ENCODE measurements at places on chromosomes 7 and 10.

DNA sequence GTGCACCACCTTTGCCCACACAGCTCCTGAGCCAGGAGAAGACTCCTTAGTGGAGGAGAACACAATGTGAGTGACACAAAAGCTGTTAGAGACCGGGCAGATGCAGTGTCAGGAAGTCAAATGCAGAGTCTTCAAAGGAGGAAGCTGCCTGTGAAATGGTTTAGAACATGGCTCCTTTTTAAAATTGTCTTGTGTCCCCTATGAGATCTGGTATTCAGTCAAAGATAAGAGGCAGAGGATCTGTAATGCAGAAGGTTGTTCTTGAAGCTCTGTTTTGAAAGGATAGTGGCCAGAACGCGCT lies 133.0 kb downstream of the VIPR2 start:
- DNase-seq = no peak

DNA sequence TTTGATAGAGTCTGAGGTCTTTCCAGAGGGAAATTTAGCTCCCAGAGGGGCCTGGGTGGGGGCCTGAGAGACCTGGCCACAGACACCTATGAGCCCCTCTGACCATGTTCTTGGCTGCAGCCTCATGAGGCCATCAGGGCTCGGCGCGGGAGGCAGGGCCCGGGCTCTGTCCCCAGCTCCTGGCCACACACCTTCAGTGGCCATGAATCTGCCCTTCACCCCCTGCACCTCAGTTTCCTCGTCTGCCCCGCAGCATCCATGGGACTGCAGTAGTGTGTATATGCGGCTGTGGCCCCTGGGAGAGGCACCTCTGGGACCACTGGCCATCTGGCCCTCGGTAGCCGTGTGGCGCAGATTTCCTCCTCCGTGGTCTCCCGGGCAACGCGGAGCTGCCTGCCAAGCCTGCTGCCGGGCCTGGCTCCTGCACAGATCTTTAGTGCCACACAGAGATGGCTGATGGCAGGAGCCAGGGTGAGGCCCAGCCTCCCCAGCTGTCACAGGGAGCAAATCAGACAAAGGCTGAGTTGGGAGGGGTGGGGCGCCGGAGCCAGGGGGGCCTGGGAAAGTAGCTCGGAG lies 23.6 kb upstream of the ADCYAP1R1 start:
- DNase-seq = no peak

GRCh38 chr7:91240376-91240941 lies 23.8 kb upstream of the FZD1 start:
- no peak for DNase-seq

DNA sequence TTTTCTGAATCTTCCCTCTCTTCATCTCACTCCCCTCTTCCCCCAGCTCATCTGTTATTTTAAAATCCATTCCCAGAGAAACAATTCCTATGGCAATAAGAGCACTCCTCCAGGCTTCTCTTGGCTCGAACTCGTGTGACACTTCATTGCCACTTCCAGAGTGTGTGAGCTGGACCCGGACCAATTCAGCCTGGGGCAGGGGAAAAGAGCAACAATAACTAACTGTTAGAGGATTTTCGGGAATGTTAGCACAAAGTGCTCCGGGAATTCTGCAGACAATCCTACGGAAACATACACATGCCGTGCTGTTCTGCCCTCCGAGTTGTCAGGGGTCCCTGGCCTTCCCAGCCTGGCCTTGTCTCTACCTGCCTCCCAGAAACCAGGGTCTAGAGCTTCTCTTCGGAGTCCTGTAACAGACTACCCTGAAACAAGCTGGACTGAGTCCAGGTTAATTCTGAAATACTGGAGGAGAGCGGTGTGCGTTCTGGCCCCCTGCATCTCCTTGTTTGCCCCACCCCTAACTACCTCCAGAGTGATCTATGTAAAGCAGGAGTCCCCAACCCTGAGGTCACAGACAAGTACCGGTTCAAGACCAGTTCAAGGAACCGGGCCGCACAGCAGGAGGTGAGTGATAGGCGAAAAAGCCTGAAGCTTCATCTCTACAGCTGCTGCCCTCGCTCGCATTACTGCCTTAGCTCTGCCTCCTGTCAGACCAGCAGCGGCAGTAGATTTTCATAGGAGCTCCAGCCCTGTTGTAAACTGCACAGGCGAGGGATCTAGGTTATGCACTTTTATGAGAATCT lies 11.3 kb downstream of the COL26A1 start:
- no peak for DNase-seq

- DNase-seq = no peak
These were observed 165.4 kb downstream of the KIAA1217 start for GRCh38 chr10:24374134-24374915.

GRCh38 chr10:129788215-129788614 lies 175.9 kb downstream of the EBF3 start:
- DNase-seq = no peak

DNA sequence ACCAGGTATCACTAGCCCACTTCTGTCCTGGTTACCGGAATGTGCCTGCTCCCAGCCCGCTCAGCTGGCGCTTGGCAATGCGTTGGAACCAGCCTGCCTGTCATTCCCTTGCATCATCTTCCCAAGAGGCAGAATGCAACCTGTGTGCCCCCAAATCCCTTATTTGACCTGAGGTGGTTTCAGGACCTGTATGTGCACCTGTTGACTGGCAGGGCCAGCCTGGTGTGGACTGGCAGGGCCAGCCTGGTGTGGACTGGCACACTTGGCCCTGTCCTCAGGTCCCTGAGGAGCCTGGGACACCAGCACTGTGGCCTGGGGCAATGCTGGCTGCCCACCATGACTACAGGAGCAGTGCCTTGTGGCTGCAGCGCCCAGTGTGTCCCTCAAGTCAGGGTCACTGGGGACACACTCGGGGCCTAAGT lies 38.2 kb downstream of the ZNF467 start:
- DNase-seq = no peak

All from stimulated activated CD8-positive, alpha-beta memory T cell treated with anti-CD3 and anti-CD28 coated beads, Interleukin-15, amount 100 ng/mL, for 48 hours (primary cell).